Umbilical cord (tissue), 2 donors: ENCODE measurements at places on chromosomes 16 and 17.

DNA sequence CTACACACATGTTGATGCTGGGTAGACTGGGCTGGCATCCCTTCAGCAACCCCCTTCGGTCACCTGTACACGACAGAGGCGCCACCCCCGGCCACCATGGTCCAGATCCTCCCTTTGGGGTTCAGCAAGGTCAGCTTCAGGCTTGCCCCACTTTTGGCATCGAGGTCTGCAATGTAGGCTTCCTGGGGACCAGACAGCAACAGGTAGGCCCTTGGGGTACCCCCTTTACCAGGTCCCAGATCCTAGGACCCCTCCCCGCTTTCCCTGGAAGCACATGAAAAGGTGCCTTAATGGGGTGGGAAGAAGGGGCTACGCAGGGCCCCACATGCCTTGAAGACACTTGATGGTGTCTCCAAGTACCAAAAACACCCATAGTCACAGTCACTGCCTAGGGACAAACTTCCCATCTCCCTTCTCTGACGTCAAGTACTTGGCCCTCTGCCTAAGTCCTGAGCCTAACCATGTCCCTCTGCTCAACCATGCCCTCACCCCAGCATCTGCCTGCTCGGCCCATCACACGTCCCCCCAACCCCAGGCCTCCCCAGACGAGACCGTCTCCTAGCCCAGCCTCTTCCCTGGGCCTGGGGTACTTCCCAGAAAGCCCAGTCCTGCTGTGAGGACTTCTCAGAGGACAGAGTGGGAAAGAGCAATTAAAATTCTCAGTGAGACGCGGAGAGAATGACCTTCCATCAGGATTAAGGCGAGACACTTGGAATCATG is 12.1 kb downstream of the ACLY start:
- DNase-seq, result no peak

DNA sequence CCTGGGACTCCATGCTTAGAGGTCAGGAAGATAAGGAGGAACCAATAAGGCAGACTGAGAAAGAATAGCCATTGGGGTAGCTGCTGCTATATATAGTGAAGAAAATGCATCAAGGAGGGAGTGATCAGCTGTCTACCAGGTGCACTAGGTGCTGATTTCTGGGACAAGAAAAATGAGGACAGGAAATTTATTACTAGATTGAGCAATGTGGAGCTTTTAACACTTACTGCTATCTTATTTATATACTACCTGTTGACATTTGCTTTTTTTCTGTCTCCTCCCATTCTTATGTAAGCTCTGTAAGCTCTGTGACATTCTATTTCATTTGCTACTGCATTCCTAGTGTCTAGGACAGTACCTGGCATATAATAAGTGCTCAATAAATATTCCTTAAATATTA is 53.7 kb upstream of the DHX40 start:
- DNase-seq, result no peak

GRCh38 chr16:66587881-66588600 is 8.8 kb downstream of the CMTM2 start:
- no peak for DNase-seq

DNA sequence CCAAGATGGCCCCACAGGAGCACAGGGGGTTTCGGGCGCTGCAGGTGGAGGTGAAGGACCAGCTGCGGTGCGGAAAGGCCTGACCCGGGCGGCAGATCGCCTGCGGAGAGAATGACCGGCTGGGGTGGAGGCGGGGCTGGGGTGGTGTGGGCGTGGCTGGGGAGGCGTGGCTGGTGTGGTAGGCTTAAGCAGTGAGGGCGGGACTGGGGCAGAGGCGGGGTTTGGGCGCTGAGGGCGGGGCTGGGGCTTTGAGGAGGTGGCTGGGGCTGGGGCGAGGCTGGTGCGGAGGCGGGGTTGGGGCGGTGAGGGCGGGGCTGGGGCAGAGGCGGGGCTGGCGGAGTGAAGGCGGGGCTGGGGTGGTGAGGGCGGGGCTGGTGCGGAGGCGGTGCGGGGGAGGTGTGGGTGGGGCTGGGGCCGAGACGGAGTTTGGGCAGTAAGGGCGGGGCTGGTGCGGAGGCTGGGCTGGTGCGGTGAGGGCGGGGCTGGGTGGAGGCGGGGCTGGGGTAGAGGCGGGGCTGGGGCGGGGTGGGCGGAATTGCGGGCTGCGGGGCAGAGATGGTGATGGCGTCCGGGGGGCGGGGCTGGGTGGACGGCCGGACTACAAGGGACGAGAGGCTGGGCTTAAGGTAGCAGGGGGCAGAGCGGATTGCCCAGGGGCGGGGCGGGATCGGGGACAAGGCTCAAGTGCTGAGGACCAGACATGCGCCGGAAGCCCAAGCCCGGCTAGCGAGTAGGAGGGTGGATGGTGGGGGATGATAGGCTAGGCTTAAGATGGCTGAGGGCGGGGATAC is 9.9 kb upstream of the GSDMA start:
- DNase-seq, result peak; percentile 96

DNA sequence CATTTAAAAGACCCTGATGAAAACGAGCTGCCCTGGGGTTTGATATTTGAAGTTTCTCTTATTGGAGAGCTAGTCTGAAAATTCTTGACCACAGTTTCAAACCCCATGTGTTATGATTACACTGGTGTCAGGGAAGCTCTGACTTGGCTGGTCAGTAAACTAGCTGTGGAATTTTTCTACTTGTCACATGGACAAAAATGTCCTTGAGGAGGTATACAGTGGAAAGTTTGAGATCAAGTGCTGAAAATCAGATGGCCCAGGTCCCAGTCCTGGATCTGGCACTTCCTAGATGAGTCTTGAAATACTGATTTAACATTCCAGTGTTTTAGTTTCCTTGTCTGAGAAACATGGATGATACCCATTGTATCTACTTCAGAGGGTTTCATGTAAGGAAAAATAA is 30.7 kb upstream of the SOX9 start:
- DNase-seq, result no peak
